ENCODE measurements at places on chromosomes 3 and 15.
A peak's percentile ranks its signal among the peaks of the same experiment; 100 is the strongest.

GRCh38 chr3:12750658-12751071 lies 8.4 kb downstream of the TMEM40 start:
- DNase-seq = peak; percentile 80

GRCh38 chr3:169332310-169332709 lies 331.2 kb downstream of the MECOM start:
- DNase-seq = no peak

GRCh38 chr3:184512621-184513020 lies 49.0 kb upstream of the EPHB3 start:
- no peak for DNase-seq

DNA sequence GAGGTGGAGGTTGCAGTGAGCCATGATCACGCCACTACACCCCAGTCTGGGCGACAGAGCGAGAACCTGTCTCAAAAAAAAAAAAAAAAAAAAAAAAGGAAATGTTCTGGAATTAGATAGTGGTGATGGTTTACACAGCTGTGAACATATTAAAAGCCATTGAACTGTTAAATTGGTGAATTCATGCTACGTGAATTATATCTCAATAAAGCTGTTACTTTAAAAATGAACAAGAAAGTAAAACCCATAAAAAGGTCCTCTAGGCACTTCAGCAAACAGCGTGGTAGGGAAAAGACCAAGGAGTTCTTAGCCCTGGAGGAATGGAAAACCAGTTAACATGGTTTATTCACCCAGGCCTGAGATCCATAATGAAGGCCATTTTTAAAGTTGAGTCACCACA lies 180.1 kb downstream of the ATG7 start:
- no peak for DNase-seq

DNA sequence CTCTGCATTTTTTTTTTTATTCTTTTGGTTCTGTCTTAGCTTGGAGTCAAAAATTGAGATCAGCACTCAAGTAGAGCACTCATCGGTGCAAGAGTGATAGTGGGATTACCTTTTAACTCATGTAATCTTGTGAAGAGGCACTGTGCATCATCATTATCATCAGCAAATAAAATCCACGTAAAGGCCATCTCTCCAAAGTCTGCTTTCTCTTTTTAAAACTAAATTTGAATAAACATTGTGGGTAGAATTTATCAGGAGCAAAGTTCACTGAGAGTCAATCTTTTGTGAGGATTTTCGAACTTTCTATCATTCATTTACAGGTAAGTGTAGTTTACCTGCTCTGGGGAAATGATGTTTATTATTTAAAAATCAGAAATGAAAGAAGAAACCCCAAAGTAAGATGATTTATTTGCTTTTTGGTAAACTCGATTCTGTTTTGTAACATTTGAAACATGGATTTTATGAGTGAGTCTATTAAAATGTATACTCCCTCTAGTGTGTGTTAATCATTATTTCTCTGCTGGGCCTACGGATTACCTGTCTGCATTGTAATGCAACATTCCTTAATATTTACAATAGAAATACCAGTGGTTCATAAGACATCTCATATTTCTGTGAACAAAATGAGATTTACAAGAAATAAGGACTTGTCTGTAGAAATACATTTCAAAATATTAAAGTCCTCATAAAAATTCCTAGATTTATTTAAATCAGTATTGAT lies 327.7 kb upstream of the NAALADL2 start:
- DNase-seq = no peak

GRCh38 chr15:32730677-32731654 lies 13.2 kb downstream of the GREM1 start:
- peak; percentile 74 for DNase-seq

GRCh38 chr3:152910211-152910610 lies 75.3 kb downstream of the P2RY1 start:
- no peak for DNase-seq

DNA sequence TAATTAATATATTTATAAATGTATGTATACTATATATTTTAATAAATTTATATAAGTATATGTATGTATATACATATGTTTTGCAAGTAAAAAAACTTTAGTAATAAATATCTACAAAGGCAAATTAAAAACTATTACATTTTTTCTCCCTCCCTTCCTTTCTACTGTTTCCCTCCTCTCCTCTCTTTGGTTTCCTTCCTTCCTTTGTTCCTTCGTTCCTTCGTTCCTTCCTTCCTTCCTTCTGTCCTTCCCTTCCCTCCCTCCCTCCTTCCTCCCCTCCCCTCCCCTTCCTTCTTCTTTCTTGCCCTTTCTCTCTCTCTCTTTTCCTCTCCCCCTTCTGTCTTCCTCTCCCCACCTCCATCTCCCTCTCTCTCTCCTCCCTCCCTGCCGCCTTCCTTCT lies 423.6 kb downstream of the LPP start:
- no peak for DNase-seq

GRCh38 chr3:99810403-99810802 lies 7.3 kb upstream of the CMSS1 start:
- DNase-seq = no peak

DNA sequence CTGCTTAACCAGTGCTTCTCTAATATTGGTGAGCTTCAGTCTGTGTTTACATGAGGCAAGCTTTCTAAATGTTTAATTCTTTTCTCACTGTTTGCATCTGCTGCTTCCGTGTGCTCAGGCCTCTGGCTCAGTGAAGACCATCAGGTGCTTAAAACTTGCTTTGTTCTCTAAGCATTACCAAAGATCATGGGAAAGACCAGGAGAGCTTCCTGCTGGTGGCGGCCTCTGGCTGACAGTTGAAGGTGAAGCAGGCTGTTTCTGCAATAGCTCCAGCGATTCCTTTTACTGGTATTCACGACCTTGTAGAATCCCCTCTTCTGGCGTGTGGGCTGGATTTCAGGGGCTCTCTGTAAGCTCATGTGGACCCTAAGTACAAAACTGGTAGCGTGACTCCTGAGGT lies 45.1 kb downstream of the EDEM1 start:
- no peak for DNase-seq

DNA sequence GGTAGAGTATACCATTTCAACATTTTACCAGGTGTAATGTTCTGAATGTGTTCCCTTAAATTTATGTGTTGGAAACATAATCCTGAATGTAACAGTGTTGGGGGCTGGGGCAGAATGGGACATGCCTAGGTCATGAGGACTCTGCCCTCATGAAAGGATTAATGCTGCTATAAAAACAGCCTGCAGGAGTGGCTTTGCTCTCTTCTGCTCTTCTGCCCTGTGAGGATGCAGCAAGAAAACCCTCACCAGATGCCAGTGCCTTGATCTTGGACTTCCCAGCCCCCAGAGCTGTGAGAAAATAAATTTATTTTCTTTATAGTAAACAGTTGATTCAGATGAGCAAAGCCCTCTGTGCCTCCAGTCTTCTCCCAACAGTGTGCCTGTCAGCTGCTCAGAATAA lies 326.0 kb upstream of the ONECUT1 start:
- DNase-seq = no peak

GRCh38 chr3:16759227-16759903 lies 125.4 kb upstream of the PLCL2 start:
- DNase-seq = no peak

- DNase-seq = peak; percentile 71
Measured at GRCh38 chr15:70569091-70569713, 194.2 kb downstream of the UACA start.

DNA sequence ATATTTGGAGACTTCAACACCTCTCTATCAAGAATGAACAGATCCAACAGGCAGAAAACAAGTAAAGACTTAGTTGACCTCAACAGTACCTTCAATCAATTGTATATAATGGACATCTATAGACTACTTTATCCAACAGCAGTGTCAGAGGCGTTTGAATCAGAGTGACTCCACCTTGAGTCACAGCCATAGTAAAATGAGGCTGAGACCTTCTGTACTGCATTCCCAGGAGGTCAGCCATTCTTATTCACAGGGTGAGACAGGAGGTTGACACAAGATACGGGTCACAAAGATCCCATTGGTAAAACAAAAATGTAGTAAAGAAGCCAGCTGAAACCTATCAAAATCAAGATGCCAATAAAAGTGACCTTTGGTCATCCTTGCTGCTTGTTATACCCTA lies 299.8 kb downstream of the CNTN3 start:
- DNase-seq = no peak

DNA sequence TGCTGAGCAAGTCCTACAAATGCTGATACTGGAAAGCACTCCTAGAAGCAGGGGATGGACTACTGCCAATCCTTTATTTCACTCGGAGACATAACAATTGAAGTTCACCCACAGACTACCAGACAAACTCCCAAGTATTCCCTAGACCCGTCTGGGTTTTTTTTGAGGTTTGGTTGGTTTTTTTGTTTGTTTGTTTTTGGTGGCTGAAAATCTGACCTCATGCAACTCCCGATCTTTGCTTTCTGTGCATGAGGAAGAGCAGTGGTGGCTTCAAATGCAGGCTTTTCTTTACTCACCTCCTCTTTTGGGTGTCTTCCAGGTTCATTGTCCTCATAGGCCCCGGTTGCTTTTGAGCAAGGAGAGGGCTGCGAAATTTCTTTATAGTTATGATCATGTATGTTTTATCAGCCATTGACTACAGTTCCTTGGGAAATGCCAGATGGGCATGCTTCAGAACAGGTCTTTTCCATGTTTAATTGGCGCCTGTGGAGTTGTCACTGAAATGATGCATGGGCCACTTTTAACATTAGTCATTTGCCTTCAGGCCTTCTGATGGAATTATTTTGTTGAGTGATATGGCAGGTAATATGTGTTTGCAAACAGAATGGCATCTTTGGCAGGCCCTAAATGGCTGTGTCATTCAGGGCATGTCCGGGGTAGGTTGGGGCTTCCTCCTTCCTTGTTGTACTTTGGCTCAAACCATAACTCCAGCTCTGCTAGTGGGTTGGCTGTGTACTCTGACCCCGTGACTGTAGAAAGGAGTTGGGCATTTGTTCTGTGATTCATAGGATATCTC lies 81.3 kb upstream of the ZBED2 start:
- DNase-seq = peak; percentile 45
